ENCODE measurements at places on chromosomes 2 and 18.
A peak's percentile ranks its signal among the peaks of the same experiment; 100 is the strongest.

DNA sequence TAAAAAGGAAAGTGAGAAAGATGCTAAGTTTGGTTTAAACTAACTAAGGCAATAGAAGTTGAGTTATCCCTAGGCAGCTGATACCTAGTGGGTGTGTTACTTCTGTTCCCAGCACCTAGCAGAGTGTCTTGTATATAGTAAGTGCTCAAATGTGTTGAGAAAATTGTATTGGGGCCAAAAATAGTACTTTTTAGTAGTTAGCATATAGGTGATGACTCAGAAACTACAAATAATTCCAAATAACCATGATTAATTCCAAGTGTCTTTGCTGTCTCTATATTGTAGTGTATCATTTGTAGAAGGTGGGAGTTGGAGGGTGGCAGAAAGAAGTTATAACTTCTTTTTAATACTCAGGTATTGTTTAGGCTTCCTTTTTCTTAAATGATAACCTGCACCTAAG lies 362.7 kb downstream of the RND3 start:
- no peak for DNase-seq

- no peak for DNase-seq
These were observed 232.8 kb downstream of the DYM start for GRCh38 chr18:49227441-49228165.

DNA sequence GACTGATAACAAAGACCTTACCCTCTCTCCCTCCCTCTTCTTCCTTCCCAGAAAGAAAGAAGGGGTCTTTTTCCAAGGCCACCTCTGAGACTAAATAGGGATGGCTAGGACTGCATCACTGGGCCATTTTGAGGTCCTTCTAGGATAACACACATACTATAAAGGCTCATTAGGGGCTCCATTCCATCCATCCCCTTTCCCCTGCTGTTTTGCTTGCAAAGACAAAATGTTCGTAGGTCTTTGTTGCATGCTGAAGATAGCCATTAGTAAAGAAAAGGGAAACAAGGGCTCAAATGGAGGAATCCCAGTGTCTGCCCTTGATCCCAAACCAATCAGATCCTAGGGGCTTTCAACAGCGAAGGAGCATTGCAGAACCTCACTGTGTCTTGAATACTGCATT lies 344.3 kb downstream of the CYP26B1 start:
- DNase-seq, result no peak

GRCh38 chr2:85867556-85868292 lies 21.1 kb downstream of the ST3GAL5 start:
- no peak for DNase-seq

DNA sequence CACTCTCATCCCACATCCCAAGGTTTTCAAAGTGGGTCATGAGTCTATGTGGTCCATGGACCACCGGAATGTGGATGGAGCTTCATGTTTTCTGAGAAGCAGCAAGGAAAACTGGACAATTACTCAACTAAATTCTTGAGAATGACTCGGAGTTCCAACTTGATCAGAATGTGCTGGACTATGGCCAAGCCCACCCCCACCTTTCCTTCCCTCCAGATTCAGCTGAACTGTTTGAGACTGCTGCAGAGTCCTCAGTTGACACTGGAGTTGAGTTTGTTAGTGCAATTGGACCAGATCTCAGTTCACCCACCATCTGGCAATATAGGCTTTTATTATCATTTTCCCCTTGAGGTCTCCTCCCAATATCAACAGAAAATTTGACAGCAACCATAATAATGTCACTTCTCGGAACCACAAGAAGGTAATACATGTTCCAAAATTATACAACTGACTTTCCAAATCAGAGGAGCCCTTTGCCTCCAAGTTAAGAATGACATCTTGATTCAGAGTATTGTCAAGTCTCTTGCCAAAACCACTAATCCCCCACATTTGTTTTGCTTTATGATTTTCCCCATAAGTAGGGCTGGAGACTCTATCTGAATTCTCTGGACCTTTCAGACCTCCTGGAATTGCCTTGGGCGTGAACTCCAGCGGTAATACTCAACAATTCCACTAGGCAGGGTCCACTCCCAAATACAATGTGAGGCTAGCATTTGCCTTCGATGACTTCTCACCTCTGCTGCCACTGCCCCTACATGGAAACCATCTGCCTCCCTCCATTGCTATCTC lies 8.8 kb downstream of the COL4A4 start:
- no peak for DNase-seq

GRCh38 chr18:10893761-10894160 lies 255.6 kb downstream of the PIEZO2 start:
- no peak for DNase-seq

DNA sequence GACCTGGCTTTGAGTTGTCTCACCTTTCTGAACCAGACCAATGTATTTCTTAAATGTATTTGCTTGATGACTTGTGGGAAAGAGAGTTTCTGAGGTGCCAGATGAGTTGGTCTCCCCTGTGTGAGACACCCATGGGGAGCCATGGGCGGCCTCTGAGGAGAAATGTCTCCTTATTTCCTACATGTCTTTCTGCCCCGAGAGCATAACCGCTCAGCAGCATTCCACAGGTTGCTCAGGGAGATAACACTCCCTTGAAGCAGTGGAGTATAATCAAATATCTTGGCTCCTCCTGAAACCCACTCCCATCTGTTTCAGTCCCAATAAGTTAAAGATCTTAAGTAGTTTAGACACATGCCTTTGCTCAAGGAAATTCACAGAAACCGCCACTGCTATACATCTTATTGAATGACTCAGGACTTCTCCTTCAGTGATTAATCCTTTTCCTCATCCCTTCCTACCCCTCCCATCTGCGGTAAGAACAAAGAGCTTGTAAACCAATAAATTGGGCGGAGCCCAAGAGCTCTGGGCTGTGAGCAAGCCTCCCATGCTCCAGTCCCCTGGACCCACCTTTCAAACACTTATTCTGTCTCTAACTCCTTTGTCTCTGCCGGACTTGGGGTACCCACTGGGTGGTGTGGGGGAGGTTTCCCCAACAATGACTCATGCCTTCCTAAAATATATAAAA lies 285.5 kb upstream of the LRRTM4 start:
- DNase-seq, result no peak

DNA sequence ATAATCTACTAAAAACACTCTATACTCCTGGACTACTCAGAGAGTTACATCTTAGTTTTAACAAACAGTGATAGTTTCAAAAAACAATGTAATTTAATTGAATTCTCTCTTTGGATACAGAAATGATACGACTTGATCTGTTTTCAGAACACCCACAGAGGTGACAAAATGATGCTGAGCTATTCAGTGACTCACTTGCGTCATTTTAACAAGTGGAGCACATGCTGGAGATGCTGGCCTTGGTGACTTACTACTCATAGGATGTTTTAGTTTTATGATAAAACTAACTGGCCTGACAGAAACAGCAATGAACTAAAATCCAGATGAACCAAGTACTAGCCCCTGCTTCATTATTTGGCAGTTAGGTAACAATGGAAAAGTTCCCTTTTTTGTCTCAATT lies 101.3 kb upstream of the ITGB6 start:
- no peak for DNase-seq

DNA sequence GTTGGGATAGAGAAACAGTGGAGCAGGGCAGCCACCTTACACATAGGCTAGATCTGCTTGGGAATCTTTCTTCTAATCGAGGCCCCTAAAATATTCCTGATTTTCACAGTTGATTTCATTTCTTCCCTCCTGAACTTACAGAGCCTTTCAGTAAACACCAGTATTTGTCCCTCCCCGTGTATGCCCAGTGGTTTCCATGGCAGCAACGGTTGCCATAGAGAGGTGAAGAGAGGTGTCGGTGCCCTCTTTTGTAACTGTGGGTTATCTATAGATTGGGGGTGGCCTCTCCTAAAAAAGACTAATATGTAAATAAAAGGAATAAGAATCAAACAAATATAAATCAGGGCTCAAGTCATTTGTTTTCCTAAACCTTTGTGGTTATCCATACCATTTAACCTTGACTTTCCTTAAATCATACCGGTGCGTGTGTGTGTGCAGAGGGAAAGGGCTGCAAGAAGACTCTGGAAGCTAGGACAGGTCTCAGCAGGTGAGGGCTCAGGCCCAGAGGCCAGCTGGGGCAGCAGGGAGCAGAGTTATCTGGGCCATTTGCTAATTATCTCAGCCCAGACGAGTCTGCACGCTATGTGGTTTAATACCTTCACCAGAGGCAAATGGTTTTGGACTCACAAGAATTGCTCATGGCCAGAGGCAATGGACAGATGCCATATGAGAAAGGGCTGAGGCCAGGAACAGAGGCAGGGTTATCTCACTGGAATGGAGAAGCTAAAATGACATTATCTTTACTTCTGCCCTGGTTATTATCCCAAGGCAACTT lies 35.5 kb downstream of the LIPG start:
- DNase-seq, result no peak

DNA sequence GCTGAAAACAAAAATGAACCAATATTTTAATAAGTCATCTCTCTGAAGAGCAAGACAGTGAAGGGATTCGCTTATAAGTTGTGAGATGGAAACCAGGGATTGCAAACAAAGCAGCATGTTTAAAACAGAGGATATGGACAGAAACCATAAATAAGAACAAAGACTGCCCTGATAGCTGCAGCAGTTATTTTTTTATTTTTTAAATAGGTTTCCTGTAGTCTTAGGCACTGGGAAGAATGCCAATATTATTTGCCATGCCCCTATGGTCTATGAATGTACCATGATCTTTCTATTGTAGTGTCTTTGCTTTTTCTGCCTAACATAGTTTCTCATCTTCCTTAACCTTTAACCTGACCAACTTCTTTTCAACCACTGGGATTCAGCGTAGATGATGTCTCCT lies 1334.0 kb upstream of the NRXN1 start:
- DNase-seq, result no peak

DNA sequence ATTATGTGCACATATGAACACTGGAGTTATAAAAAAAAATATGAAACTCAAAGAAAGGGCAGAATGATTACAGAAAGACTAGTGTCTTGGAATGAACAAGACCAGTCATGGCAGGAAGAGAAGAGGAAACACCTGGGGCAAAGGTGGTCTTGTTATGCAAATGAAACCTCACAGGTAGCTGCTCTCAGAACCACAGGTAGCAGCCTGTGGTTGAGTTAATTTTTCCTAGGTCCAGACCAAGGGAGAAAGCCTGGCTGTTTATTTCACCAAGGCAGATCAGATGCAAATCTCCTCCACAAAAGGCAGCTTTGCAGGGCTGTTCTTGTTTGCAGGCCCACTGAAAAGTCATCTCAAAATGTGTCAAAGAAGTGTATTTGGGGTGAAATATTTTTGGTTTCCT lies 785.8 kb downstream of the RNF144A start:
- DNase-seq, result no peak

DNA sequence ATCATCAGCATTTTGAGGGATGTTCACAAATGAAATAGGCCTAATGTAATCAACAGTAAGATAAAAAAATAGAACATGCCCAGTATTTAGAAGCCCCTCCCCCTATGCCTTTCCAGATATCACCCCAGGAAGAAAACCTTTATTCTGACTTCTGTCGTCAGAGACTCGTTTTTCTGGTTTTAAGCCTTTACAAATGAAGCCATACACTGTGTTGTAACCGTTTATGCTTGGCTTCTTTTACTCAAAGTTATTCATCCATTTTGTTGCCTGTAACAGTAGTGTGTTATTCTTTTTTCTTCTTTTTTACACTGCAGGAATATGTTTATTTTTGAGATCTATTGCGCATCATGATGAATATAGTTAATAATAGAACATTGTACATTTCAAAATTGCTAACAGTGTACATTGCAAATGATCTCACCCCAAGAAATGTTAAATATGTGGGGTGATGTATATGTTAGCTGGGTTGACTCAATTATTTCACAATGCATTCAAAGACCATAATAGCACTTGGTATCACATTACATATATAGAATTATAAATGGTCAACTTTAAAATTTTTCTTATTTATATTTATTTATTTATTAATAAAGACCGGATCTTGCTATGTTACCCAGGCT lies 28.1 kb upstream of the PNPT1 start:
- DNase-seq, result no peak

DNA sequence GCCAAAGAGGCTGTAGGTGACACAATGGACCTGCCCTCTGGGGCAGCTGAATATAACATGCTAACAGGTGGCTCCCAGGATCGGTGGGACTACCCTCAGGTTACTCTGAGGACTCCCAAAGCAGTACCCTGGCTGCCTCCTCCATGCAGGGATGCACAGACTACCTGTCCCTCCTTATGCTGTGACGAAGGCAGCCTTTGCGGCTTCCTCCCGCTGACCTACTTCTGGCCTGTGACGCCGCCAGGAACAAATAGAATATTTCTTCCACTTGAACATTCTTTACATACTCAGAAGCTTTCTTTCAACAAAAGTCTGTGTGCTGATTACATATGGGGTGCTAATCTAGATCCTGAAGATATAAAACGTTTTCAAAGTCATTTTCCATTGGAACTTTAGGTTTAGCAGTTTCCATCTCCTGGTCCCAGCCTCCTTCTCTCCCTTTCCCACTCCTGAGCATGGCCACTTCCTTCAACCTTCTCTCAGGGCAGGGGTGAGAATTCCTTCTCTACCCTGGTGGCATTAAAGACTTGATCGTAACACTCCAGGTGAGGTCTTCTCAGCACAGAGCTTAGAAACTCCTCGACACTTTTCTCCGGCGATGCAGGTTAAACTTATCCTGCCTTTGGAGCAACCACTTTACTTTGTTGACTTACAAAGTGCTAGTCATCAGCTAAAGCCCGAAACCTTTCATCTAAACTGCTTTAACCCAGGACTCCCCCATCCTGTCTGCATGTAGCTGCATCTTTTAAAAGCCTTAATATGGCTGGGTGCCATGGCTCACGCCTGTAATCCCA lies 58.9 kb upstream of the STK17B start:
- DNase-seq, result peak; percentile 26

DNA sequence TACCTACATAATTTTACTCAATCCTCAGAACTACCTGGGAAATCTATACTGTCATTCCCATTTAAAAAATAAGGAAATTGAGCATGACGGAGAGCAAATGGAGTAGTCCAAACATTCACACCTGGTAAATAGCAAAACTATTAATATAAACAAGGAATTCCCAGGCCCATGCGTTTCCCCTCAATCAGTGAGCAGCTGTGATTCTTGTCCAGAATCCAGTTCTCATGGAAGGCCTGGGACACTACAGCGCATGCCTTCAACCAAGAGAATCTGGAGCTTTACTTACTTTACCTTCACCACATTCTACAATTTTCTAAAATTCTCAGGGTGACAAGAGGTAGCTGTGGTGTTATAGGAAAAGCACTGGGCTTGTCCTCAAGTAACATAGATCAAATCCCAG lies 259.0 kb downstream of the LRATD1 start:
- DNase-seq, result no peak

DNA sequence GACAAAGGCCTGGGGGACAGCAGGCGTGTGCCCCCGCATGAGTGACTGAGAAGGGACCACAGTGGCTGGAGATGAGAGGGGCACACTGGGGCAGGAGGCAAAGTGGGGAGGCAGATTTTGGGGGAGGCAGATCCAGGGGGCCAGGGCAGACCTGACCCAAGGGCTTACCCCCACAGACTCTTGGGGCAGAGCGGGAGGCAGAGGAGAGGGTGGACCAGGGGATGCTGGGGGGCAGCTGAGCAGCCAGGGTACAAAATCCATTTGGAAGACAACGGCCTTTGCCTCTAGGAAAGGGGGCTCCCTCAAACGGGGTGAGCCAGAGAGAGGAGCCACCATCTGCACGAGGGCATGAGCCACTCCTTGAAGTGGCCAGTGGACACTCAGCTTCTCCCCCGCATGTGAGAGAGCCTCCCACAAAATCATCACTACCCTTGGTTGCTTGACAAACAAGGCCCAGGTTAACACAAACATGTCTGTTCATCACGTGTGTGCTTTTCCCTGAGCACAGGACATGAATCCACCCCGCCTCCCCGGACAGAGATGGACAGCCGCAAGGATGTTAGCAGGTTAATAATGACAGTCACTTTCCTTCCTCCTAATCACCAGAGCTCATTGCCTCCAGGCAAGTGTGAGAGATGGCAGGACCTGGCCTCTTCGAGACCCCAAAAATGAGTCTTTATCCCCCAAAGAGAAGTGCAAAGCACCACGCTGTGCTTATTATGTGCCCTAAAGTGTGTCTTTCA lies 72.0 kb upstream of the RAB6C start:
- no peak for DNase-seq

Data from activated T-cell treated with anti-CD3 and anti-CD28 coated beads for 1 hour (primary cell).